T-helper 2 cell (primary cell): ENCODE measurements at places on chromosomes 2 and 18.

GRCh38 chr2:232688201-232688600 is 8.9 kb upstream of the GIGYF2 start:
- no peak for DNase-seq

GRCh38 chr18:38883111-38883510 is 1317.5 kb upstream of the CELF4 start:
- no peak for DNase-seq

DNA sequence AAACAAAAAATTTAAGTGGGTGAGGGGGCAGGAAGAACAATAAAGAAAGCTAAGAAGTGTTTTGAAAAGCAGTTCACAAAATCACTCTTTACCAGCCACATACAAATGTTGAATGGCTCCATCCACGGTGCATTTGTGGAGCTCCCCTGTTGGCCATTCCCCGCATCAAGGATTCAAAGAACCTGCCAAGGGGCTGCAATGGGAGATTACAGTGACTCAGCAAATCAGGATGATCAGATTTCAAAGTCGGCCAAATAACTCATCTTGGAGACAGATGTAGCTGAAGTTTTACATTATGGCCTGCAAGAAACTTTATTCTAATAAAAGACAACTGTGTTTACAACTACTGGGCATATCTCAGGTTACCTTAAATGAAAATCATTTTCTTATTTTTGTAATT is 26.9 kb downstream of the COL4A3 start:
- DNase-seq: no peak

DNA sequence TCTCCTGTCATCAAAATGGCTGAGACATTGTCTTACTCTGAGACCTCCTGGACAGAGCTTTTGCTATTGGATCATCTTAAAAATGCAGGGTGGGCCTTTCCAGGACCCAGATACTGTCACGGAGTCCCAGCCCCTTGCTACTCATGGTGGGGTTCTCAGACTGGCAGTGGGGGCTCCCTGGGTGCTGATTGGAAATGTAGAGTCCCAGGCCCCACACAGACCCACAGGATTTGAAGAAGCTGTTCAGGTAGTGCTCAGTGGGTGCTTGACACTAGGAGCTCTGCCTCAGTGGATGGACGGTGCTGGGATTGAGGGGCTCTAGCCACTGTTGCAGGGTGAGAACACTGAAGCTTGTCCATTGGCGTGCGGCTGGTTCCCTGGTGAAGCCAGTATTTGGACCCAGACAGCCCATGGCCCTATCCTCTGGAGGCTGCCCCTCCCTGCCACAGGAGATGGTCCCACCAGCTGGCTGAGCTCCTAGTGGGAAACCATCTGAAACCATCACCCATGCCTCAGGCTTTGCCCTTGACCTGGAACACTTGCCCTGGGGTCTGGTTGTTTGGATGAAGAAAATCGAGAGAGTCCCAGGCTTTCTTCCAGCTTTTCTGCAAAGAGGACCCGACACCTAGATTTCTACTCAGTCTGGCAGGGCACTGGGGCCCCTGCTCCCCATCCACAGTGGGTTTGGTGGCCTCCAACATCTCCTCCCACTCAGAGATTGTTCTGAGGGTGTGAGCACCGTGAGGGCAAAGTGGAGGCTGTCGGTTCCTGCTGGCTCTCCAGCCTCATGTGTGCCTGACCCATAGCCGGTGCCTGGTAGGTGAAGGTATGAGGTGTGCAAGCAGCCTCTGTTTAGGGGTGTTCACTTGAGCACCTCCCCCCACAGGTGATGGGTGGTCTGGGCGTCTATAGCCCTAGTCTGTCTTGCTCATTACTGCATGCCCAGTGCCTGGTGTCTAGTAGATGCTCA is 30.1 kb downstream of the MROH2A start:
- no peak for DNase-seq

- DNase-seq: no peak
These were observed 38.4 kb upstream of the NXPH2 start for GRCh38 chr2:138818556-138818955.

DNA sequence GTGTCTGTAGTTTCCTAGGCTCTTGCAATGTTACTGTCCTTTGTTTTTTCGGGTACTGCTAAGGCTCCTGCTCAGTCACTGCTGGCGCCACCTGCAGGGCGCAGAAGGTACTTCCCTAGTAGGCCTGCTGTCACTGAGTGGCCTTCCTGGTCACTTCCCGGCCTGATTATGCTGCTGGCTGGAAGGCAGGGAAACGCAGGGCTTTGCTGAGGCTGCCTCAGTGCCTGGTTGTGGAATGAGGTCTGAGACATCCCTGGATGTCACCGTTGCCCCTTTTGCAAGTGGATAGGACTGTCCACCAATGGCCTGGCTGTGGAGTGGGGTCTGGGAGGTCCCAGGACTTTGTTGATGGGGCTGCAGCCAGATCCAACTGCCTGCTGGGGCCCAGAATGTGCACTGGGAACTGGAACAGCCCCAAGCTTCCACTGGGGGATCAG is 13.1 kb downstream of the DAW1 start:
- DNase-seq: peak; percentile 29

DNA sequence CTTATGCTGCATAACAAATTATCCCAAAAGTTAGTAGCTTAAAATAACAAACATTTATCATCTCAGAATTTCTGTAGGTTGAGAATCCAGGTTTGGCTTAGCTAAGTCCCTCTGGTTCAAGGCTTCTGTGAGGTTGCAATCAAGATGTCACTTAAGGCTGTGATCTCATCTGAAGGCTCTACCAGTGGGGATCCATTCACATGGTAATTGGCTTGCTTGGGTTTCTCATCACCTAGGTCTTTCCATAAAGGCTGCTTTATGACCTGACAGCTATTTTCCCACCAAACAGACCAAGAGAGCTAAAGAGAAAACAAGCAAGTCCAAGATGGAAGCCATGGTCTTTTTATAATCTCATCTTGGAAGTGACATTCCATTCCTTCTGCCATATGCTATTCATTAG is 137.3 kb downstream of the DTNA start:
- no peak for DNase-seq

DNA sequence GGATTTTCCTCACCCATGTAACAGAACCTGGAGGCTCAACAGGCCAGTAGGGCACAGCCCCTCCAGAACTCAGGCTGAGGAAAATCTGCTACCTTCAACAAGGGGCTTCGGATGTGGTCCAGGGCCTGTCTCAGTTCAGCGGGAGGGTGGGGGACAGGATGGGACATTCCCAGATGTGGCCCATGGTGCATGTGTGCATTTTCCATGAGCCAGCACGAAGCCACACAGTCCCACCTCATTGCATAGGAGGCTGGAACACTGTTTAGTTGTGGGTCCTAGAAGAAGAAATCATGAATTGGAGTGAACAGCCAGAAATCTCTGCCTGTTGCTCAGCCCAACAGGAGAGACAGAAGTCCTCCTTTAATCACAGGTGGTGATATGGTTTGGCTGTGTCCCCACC is 469.6 kb upstream of the MYT1L start:
- DNase-seq: no peak

DNA sequence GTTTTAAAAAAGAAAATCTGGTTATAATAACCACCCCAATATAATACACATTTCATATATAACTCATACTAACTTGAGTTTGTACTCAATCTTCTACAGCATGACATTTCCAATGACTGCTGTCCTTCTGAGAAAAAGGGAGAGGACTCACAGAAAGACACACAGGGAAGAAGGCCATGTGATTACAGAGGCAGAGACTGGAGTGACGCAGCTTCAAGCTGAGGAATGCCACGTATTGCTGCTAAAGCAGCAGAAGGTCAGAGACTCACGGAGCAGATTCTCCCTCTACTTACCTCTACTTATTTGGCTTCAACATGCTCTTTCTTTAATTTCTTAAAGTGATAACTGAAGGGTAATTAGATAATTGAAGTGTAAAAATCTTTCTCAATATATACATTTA is 753.5 kb upstream of the PKDCC start:
- DNase-seq: no peak

- DNase-seq: no peak
These were observed 106.5 kb upstream of the SCN1A start for GRCh38 chr2:166234112-166234846.

- DNase-seq: no peak
These were observed 273.3 kb downstream of the NDUFA10 start for GRCh38 chr2:239751679-239752355.

DNA sequence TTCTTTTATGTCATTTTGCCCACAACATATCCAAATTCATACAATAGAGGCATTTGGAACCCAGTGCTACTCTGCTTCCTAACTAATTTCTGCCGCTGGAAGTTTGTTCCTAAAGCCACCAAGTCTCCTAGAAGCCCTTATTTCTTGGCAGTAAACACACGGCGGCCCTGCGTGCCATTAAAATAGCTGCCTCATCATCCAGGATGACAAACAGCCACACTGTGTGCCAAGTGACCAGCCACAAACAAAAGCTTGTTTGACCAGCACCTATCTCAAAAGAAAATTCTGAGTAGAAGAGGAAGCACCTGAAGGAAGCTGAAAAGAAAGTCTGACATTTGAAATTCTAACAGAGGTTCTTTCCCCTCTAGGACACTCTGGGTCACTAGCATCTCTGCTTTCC is 64.2 kb downstream of the BCL11A start:
- no peak for DNase-seq

GRCh38 chr2:74250189-74250631 is 51.8 kb downstream of the MTHFD2 start:
- peak; percentile 41 for DNase-seq

GRCh38 chr18:75066936-75067335 is 142.0 kb downstream of the PTGR3 start:
- no peak for DNase-seq

- DNase-seq: no peak
These were observed 142.3 kb downstream of the ABCA12 start for GRCh38 chr2:214995926-214996670.

- no peak for DNase-seq
These were observed 32.4 kb upstream of the ATL2 start for GRCh38 chr2:38409156-38410102.

- DNase-seq: no peak
These were observed 80.0 kb downstream of the SH3BP4 start for GRCh38 chr2:235031686-235032373.

DNA sequence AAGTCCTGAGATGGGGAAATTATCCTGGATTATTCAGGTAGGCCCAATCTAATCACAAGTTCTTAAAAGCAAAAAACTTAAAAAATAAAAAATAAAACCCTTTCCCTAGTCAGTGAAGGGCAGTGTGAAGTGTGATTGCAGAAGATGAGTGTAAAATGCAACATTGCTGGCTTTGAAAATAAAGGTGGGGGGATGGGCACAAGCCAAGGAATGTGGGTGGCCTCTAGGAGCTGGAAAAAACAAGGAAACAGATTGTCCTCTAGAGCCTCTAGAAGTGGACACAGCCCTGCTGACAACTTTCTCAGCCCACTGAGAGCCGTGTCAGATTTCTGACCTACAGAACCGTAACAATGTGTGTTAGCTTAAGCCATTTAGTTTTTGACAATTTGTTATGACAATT is 184.3 kb upstream of the HNRNPA3 start:
- no peak for DNase-seq

DNA sequence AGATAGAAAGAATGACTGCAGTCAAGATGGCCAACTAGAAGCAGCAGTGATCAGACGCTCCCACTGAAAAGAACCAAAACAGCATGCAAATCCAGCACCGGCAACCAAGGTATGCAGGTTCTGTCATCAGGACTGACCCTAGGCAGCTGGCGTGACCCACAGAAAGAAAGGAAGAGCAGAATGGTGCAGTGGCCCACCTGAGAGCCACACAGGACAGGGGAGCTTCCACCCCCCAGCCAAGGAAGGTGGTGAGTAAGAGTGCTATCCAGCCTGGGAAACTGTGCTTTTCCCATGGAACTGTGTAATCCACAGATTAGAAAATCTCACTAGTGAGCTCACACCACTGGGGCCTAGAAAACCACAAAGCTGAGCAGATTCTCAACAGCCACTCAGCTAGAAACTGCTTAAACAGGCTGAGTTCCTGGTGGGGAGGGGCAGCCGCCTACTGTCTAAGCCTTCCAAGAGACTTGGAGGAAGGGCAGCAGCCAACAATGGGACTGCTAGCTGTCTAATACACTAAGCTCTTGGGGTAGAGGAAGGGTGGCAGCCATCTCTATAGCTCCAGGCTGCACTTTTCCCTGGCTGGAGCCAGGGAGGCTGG is 127.9 kb downstream of the EVA1A start:
- no peak for DNase-seq

DNA sequence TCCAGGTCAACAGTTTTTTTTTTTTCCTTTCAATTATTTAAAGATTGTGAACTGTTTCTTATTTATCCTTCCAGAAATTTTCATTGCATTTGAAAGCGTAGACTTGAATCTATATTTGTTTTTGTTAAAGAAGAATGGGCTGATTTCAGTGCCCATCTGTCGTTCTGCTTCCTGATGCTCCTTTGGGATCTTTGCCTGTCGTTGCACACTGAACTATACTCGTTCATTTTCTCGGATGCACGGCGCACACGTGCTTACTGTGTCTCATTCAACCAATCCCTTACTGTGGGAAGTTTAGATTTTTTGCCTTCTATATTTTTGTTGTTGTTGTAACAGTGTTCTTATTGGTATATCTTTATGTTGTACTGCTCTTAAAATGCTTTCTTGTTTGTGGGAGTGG is 149.7 kb downstream of the VAPA start:
- no peak for DNase-seq

DNA sequence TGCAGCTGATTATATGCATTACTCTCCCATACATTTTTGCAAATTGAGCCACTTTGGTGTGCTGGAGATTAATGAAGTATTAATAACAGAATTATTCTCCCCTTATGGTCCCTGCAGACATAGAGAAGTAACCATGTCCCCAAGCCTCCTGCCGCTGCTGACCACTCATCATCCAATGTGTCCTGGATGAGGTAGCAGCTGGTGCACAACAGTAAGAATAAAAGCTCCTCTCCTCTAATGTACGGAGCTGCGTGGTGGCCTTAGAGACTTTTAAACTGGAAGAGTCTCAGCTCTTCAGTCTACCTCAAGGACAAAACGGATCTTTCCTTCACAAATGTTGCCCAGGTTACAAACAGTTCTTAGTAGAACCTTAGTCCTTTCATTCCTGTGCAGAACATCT is 37.7 kb downstream of the TPO start:
- DNase-seq: no peak

DNA sequence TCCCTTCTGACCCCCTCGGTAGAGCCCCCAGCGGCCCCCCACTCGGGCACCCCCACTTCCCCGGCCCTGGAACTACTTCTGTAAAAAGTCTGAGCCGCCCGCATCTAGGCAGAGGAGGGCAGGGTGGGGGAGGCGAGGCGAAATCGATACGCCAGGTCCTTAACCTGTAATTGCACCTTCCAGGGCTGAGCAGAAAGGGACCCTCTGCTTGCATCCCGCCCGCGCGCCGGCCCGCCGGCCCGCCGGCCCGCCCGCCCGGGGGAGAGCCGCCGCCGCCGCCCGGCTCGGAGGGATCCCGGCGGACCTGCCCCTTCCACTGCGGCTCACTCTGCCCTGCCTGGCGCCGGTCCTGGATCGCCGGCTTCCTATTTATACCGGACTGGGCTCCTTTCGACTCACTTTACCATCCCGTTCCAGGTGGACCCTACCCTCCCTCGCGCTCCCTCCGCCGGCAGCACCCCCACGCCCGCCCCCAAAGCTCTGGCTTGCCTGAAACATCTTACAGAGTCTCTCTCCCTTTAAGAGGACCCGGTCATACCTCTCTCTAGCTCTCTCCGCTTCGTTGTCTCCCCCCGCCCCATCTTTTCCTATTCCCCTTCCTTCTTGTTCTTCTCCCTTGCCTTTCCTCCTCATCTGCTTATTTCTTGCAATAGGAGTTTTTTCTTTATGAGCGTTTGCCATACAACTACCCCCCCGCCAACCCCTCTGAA is 797 bp downstream of the KLHL14 start:
- DNase-seq: no peak

- DNase-seq: no peak
These were observed 206.9 kb downstream of the ARL4C start for GRCh38 chr2:234289834-234290590.

- no peak for DNase-seq
These were observed 723.3 kb downstream of the TSN start for GRCh38 chr2:122478771-122479170.
